HepG2 (cell line): ENCODE measurements at places on chromosomes 5 and 9. TPM values are rescaled to one million over a fixed set of nuclear protein-coding genes. Genes with fewer than 3 reads are reported as not detected.
A peak's percentile ranks its signal among the peaks of the same experiment; 100 is the strongest.

GRCh38 chr9:84567805-84568204 lies 101.7 kb upstream of the NTRK2 start:
- H3K36me3 ChIP-seq, result no peaks in the 10 kb centered on the region
- H3K27ac ChIP-seq, result no peak overlapping the region
- no peaks in the 10 kb centered on the region for H3K4me1 ChIP-seq
- no peak overlapping the region for H3K4me3 ChIP-seq

GRCh38 chr5:134877159-134877558 lies 3.0 kb downstream of the TXNDC15 start:
- no peaks in the 10 kb centered on the region for H3K36me3 ChIP-seq
- no peak for DNase-seq
- no peaks in the 10 kb centered on the region for H3K27me3 ChIP-seq

Gene PKD2L2
- total RNA-seq, result not detected in 2 replicates

GRCh38 chr9:3586066-3586465 lies 60.3 kb upstream of the RFX3 start:
- no peaks in the 10 kb centered on the region for H3K27me3 ChIP-seq
- no peak for DNase-seq
- no peak overlapping the region for H3K27ac ChIP-seq
- no peak overlapping the region for H3K4me3 ChIP-seq
- H3K4me1 ChIP-seq, result no peaks in the 10 kb centered on the region
- no peaks in the 10 kb centered on the region for H3K36me3 ChIP-seq

Gene IFNB1
- not detected in 2 replicates for total RNA-seq

DNA sequence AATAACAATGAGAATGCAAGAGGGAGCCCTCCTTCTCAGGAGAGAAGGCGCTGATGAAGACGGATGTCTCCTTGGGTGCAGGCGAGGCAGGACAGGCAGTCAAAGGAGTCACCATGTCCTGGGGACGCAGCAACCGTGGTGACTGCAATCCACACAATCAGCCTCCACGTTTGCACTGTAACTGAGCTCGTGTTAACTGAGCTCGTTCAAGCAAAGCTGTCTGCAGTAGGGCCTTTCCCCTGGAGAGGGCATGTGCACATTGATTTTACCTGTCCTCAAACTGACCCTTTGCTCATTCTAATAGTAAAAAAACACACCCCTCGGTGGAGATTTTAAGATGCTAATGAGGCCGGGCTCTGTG lies 2.8 kb downstream of the SARDH start:
- H3K27ac ChIP-seq, result no peak overlapping the region
- no peak overlapping the region for H3K4me3 ChIP-seq
- no peaks in the 10 kb centered on the region for H3K27me3 ChIP-seq
- peaks cover 35% of the 10 kb centered on the region for H3K4me1 ChIP-seq
- no peak for DNase-seq
- no peaks in the 10 kb centered on the region for H3K36me3 ChIP-seq

Gene OR1Q1
- total RNA-seq, result not detected in 2 replicates

- H3K27ac ChIP-seq, result peak overlapping the region; percentile 31
- H3K4me1 ChIP-seq, result peaks cover 38% of the 10 kb centered on the region
- H3K36me3 ChIP-seq, result no peaks in the 10 kb centered on the region
- DNase-seq, result no peak
Measured at GRCh38 chr5:57176350-57176857, 2.5 kb downstream of the GPBP1 start.

Gene SLC25A2
- 0.13 TPM in 1 of 2 replicates, not detected in the other for total RNA-seq

DNA sequence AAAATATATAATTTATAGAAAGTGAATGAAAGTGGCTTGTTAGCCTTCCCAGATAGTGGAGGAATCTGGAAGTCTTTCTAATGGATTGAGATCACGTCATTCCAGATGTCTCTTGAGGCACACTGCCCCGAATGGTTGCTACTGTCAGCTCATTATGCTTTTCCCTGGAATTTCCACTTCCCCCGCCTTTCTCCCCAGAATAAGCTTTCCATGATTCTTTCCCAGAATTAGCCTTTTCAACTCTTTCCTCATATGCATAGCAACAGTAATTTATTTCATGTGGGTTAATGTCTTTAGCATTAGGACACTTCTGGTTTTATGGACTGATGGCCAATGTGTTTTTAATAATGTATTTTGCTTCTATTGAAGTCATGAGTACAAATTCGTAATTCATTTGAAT lies 81.5 kb downstream of the PALM2AKAP2 start:
- no peaks in the 10 kb centered on the region for H3K4me1 ChIP-seq
- H3K27me3 ChIP-seq, result no peaks in the 10 kb centered on the region
- no peaks in the 10 kb centered on the region for H3K36me3 ChIP-seq
- DNase-seq, result no peak
- H3K27ac ChIP-seq, result no peak overlapping the region

Gene TLR4
- total RNA-seq, result 0.22 and 0.34 TPM in 2 replicates

- peaks cover 21% of the 10 kb centered on the region for H3K27me3 ChIP-seq
- no peak overlapping the region for H3K4me3 ChIP-seq
Measured at GRCh38 chr5:72451741-72452505, 55.3 kb downstream of the ZNF366 start.

Gene SPRY4
- 8.9 and 9.0 TPM in 2 replicates for total RNA-seq

Gene CFAP77
- not detected in 2 replicates for total RNA-seq

DNA sequence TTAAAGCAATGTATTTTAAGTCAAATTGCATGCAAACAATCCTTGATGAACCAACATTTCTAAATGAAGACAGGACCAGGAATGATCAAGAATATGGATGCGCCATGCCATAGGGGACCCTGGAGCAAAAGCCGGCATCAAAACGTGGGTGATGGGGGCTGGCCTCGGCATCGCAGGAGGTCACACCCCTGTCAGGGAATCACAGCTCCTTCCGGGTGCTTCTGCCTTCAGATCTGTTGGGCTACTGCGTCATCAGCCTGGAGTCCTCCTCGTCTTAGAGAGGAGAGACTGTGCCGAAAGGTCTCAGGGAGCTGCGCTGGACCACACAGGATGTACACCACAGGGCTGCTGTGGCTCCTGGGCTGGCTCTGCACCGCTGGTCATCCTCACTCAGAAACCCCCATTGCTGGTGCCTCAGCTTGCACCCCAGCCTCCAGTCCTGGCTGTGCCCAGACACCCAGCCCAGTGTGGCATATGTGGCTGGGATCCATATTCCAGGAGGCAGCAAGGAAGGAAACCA lies 152.9 kb upstream of the PPP1R26 start:
- H3K27me3 ChIP-seq, result peaks cover 30% of the 10 kb centered on the region; the same call in 2 of the 3 replicates
- no peak for DNase-seq
- H3K36me3 ChIP-seq, result no peaks in the 10 kb centered on the region
- no peak overlapping the region for H3K27ac ChIP-seq
- no peak overlapping the region for H3K4me3 ChIP-seq

- no peaks in the 10 kb centered on the region for H3K36me3 ChIP-seq
- peaks cover 69% of the 10 kb centered on the region for H3K4me1 ChIP-seq
- H3K27ac ChIP-seq, result no peak overlapping the region
- no peak overlapping the region for H3K4me3 ChIP-seq
- peaks cover 7% of the 10 kb centered on the region; the same call in 1 of the 2 replicates for H3K27me3 ChIP-seq
Measured at GRCh38 chr9:136674786-136675349, 12.2 kb downstream of the EGFL7 start.

DNA sequence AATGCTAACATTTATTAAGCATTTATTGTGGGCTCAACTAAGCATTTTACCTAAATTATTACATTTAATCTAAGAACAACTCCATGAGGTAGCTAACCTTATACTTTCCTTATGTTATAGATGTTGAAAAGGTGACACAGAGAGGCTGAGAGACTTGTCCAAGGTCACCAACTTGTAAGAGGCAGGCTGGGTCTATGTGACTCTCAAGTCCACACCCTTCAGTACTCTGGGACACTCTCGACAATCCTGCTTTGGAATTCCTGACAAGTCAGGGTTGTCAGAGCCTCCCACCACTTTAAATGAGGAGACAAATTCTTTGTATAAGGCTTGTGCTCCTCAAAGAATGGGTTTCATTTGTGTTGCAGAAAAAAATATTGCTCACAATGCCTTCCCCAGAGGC lies 67.2 kb downstream of the NRG2 start:
- H3K4me3 ChIP-seq, result no peak overlapping the region
- no peak overlapping the region for H3K27ac ChIP-seq
- H3K36me3 ChIP-seq, result no peaks in the 10 kb centered on the region
- no peaks in the 10 kb centered on the region for H3K4me1 ChIP-seq
- no peaks in the 10 kb centered on the region; the same call in 1 of the 2 replicates for H3K27me3 ChIP-seq
- DNase-seq, result no peak

GRCh38 chr9:35690614-35691333 lies 1.0 kb upstream of the TPM2 start:
- peak overlapping the region; percentile 26 for H3K27ac ChIP-seq
- peak overlapping the region; percentile 81 for H3K4me3 ChIP-seq
- no peaks in the 10 kb centered on the region for H3K36me3 ChIP-seq

GRCh38 chr5:157263496-157264090 lies 2.3 kb upstream of the CYFIP2 start:
- no peaks in the 10 kb centered on the region for H3K36me3 ChIP-seq
- no peak overlapping the region for H3K27ac ChIP-seq
- peaks cover 45% of the 10 kb centered on the region for H3K4me1 ChIP-seq
- H3K4me3 ChIP-seq, result no peak overlapping the region

Gene PCDHA1
- not detected in 2 replicates for total RNA-seq

GRCh38 chr5:158531860-158532259 lies 567.9 kb downstream of the EBF1 start:
- no peak for DNase-seq
- H3K36me3 ChIP-seq, result no peaks in the 10 kb centered on the region
- no peaks in the 10 kb centered on the region for H3K4me1 ChIP-seq
- no peaks in the 10 kb centered on the region for H3K27me3 ChIP-seq

Gene CCL19
- not detected in 2 replicates for total RNA-seq

DNA sequence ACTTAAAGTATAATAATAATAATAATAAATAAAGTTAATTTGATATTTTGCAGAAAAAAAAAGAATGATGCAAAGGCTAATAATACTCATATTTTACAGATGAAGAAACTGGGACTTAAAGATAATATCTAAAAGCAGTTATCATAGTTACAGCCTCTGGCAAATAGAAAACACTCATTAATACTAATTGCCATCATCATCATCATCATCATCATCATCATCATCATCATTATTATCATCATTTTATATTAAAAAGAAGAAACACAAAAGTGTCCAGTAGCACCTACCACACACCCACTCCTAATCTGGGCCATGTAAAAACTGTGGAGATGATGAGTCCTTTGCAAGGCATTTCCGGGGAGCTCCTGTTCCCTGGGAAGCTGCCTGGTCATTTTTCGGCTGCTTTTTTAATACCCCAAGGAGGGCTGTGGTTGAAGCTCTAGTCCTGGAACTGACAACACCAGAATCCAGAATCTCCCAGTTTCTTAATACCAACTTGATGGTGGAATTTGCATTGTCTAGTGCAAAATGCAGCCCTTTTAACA lies 70.8 kb downstream of the HTR4 start:
- H3K27me3 ChIP-seq, result no peaks in the 10 kb centered on the region
- H3K36me3 ChIP-seq, result no peaks in the 10 kb centered on the region
- no peak overlapping the region for H3K27ac ChIP-seq
- no peak for DNase-seq
- no peaks in the 10 kb centered on the region for H3K4me1 ChIP-seq
